DMS79 treated with DMSO at 0.1 percent for 48 hours (cell line): ENCODE measurements at places on chromosomes 5 and 9.

DNA sequence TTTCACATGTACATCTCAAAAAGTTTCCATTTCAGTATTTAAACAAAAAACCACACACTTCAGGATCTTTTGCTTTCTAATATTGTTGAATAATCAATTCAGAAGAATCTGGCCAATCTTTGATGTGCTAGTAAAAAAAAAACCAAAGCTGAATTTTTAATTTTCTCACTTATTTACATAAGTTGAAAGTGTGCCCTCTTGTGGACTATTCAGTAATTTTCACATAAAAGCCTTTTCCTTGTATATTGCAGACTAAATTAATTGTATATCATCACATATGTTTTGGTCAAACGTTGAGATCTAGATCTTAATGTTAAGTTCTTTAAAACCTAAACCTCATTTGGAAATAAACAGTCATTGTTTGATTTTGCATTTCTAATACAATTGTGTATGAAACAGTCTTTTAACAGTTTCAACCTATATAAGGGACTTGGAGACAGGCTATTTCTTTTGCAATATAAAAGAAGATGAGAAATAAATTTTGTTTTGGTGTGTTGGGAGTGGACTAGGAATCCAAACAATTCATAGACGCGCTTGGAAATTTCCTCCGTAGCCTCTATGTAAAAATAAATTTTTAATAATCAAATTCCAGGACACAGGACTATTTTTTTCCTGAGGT, 68.1 kb downstream of the NIPBL start:
- peak; percentile 3 for DNase-seq

DNA sequence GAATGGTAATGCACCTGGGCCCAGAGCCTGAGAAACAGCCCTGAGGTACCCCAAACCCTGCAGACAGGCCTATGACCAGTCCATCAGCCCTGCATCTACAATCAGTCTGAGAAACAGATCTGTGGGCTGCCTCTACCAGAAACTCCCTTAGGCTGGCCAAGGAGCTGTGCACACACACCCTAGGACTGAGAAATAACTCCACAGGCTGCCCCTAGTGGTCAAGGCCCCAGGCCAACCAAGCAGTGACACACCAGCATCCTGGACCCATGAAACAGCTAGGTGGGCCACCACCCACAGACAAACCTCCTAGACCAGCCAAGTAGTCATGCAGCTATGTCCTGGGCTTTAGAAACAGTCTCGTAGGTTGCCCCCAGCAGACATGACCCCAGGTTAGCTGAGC, 253.6 kb upstream of the VLDLR start:
- DNase-seq, result no peak

- no peak for DNase-seq
Measured at GRCh38 chr5:106392766-106393165, 1278.0 kb downstream of the EFNA5 start.

DNA sequence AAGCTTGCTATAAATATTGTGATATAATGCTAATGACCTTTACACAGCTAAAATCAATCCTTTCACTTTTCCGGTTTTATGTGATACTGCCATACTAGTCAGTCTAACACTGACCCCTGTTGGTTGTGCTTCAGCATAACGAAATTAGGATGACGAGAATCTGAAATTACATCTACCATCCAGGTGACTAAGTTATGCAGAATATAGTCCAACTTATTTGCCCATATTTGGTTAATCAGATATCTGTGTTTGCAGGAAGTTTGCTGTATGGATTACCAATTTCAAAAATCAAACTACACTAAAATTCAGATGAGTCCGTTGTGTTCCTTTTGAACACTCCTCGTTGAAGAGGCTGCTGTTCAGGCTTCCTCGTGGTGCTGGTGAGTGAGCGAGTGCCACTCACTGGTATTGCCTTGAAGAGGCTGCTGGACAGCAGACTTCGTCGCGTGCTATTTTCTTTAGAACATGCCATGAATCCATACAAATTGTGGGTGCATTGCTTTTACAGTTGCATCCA, 32.5 kb downstream of the TENT4A start:
- DNase-seq, result peak; percentile 34

DNA sequence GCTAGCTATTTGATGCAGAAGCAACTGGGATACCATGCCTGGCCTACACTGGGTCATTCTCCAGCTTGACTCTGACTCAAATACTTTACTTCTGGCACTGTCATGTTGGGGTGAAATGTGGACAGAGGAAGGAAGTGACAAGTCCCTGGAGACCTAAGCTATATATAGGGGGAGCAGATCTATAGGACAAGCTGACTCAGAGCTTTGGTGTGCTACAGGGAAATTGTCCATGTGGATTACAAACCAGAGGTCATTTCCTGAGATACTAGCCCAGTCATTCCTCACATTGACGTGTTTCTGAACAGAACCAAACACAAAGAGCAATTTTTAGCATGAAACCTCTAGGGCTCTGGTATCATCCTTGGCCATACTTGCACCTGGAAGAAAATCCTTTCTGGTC, 531.6 kb upstream of the CLINT1 start:
- DNase-seq, result no peak

GRCh38 chr9:684054-684890, 157.2 kb upstream of the DMRT1 start:
- peak; percentile 18 for DNase-seq

GRCh38 chr9:87193151-87193550, 245.8 kb upstream of the GAS1 start:
- no peak for DNase-seq

DNA sequence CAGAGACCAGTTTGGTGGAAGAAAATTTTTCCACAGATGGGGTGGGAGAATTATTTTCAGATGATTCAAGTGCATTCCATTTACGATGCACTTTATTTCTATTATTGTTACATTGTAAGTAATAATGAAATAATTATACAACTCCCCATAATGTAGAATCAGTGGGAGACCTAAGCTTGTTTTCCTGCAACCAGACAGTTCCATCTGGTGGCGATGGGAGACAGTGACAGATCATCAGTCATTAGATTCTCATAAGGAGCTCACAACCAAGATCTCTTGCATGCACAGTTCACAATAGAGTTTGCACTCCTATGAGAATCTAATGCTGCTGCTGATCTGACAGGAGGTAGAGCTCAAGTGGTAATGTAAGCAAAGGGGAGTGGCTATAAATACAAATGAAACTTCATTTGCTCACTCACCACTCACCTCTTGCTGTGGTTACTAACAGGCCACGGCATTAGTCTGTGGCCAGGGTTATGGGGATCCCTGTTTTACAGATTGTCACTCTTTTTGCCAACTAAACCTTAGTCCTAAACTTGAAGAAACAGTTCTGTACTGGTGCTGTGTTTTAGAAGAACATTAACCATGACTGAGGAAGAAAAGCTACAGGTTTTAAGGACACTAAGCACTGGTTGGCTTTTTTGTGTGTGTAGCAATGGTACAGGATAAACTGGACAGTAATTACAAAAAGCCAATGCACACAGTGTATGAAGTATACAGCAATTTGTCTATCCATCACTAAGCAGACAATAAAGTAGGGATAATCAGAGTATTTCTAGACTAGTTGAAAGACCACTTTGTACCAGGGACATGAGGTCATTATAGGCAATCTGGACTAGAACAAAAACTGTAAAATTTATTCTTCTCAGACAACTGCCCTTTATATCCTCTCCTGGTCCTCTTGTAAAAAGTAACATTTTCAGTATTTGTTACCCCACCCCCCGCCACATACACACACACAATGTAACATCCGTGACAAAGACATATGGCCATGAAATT, 9.9 kb downstream of the TMEM232 start:
- no peak for DNase-seq

- no peak for DNase-seq
Measured at GRCh38 chr5:158670201-158670600, 429.5 kb downstream of the EBF1 start.

- DNase-seq, result no peak
Measured at GRCh38 chr9:16341177-16341576, 529.3 kb downstream of the BNC2 start.

GRCh38 chr9:113989017-113989713, 88.9 kb downstream of the AMBP start:
- no peak for DNase-seq

DNA sequence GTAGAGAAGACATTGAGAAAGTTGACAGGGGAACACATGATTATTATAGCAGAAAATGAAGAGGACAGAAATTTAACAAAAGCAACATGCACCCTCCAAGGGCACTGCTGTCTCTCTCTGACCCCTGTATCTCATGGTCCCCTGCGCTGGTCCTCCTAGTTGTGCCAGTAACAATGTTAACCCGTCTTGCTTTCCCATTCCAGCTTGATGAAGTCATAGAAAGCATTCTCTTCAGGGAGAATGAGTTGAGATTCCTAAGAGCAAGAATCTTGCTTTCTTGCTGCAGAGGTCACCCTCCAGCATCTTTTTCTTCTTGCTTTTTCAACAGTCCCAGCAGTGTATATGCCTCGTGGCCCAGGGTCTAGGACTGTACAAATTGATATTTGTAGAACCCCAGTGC, 279.6 kb upstream of the ADAMTSL1 start:
- no peak for DNase-seq

DNA sequence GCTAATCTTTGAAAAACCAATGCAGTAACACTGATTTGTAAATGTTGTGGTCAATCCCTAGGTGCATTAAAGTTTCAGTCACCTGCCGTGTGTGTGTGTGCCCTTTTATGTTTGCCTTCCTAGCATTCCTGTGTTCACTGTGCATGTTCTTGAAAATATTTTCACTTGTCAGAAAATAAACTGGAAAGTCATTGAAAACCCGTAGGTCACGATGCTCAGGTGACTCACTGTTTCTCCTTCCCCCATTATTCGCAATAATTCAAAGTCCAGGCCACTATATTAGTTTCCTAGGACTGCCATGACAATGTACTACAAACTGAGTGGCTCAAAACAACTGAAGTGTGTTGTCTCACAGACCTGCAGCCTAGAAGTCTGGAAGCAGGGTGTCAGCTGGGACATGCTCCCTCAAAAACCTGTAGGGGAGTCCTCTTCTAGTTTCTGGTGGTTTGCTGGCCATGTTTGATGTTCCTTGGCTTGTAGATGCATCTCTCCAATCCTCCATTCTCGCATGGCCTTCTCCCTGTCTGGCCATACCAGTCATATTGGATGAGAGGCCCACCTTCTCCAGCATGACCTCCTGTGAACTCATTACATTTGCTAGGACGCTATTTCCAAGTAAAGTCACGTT, 29.3 kb downstream of the MARVELD2 start:
- DNase-seq, result no peak

GRCh38 chr5:140631831-140632365, 1.1 kb downstream of the CD14 start:
- DNase-seq, result peak; percentile 14

DNA sequence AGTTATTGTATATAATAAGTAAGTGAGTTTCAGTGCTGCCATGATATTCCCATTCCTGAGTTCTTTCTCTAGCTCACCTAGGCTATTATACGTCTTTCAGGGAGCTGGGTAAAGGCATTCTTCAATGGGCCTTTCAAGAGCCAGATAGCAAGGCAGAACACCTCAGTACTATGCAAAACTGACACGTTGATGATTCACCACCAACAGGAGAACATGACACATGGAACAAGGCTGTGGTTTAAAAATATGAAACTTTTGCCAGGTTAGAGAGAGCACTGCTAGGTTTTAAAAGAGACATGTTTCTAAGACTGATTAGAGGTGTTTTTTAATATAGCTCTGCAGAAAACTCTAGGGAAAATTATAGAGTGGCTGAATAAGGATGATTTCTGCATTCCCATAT, 95.9 kb downstream of the UGCG start:
- no peak for DNase-seq

DNA sequence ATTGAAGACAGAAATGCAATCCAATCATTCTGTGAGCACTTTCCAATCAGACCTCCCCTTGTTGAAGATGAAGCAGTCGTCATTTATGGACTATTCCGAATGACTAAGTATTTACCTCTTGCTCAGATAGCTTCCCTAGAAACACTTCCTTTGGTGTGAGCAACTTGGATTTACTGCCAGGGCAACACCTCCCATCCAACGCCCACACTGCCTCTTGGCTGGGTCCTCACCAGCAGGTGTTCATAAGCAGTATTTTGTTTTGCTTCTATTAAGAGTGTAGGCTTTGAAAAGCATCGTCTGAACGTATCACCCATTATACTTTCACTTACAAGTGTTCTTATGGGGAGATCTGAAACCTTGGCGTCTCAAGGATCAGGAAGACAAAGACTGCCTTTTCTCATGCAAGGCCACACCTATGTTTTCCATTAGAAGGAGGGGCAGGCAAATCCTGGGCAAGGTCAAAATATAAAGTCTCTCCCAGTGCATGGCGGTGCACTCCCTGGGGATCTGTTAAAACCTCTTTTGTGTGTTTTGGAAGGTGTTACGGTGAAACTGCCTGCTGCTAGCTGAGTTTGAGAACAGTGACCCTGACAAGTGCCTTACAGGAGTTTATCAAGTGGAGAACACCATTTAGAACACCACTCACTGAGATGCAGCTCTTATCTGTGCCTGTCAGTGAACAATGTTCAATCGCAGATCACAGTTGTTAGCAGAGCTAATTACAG, 10.6 kb upstream of the MARCHF3 start:
- DNase-seq, result peak; percentile 74

DNA sequence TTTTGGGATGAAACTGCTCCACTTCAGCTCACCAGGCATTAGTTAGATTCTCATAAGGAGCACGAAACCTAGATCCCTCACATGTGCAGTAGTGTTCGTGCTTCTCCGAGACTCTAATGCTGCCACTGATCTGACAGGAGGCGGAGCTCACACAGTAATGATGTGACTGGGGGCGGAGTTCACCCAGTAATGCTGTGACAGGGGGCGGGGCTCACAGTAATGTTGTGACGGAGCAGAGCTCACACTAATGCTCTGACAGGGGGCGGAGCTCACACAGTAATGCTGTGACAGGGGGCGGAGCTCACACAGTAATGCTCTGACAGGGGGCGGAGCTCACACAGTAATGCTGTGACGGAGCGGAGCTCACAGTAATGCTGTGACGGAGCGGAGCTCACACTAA, 27.1 kb upstream of the LRRC14B start:
- DNase-seq, result no peak

DNA sequence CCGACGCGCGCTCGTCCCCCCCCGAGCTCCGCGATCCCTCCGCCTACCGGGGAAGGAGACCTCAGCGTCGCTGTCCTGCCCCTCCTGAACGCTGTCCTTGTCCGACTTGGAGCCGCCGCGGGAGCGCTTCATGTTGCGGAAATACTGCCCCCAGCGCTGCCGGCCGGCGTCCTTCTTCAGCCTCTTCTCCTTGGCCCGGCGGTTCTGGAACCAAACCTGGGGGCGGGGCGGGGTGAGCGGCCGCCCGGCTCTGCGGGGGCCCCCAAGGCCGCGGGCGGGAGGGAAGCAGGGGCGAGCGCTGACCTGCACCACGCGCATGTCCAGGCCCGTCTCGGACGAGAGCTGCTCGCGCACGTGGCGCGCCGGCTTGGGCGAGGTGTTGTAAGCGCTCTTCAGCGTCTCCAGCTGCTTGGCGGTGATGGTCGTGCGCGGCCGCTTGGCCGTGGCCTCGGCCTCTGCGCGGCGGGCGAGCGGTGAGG, 6.3 kb downstream of the LHX3 start:
- no peak for DNase-seq
